Stimulated activated CD4-positive, alpha-beta T cell treated with anti-CD3 and anti-CD28 coated beads, Interleukin-1b, Interleukin-23, amount 100 ng/mL, for 24 hours (primary cell): ENCODE measurements at places on chromosomes 1 and 21.

GRCh38 chr1:181090641-181091126 is 2.2 kb downstream of the IER5 start:
- DNase-seq: no peak

DNA sequence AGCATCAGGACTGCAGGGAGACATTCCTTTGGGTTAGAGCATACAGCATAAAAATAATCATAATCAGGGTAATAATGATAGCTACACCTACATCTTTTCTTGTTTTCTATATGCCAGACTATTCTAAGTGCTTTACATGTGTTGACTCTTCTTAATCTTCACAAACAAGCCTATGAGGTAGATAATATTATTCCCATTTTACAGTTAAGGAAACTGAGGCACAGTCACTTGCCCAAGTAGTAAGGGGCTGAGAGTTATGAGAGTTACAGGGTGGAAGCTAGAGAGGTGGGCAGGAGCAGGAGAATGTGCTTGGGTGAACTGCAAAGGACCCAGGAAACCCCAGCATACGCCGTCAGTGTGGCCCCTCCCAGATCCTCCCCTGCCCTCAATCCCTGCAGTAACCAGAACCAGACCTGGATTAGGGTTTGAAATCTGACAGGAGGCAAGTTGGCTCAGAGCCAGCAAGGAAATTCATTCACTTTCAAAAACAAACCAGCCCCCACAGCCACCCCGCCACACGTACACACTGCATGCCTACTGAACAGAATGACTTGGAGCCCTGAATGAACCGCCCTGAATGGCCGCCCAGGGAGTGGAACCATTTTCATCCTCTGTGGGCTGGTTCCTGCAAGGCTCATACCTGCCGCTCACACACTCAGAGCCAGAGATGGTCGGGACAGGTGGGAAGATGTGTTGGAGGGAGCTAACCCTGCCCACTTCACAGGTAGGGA is 126.1 kb downstream of the TRABD2B start:
- no peak for DNase-seq

DNA sequence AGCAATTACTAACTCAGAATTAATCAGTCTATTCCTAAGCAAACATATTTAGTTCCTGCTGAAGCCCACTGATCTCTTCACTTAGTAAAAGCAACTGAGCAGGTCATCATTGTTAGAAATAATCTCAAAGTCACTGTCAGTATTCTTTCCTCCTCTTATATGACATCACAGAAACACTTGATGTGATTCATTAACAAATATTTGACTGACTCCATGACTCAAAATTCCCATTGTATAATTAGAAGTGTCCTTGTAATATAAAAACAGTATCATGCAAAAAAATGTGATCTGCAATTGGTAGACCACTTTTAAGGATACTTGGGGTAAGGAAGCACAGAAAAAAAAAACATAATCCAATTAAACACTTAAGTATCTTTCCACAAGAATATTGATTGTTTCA is 194.4 kb downstream of the DPYD start:
- no peak for DNase-seq

DNA sequence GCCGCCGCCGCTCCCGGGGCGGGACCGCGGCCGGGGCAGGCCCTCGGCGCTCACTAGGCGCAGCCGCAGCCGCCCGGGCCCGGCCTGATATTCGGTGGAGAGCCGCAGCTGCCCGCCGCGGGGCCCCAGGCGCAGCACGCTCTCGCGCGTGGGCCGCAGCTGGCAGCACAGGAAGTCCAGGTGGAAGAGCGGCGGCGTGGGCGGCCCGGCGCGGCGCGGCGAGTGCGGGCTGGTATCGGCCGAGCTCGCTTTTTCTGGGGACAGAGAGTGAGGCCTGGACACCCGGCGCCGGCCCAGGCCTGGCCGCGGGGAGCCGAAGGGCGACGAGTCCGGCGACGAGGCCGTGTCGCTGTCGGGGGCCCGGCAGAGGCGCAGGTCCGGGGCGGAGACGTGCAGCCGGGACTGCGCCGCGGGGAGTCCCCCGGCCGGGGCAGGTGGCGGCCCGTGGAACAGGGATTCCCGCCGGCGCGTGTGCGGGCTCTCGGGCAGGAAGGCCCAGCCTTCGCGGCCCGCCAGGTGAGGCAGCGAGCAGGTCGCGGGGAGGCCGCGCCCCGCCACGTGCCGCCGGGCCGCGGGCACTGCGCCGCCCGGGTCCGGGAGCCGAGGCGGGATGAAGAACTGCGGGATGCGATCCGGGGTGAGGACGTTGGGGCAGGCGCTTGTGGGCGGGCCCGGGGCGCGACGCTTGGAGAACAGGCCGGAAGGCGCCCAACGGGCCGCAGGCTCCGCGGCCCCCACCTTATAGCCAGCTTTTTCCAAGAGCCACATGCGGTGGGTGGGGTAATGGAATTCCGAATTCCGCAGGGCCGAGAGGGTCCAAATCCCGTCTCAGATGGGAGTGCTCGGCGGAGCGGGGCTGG is 1.2 kb downstream of the C2CD4D start:
- no peak for DNase-seq

GRCh38 chr1:41590331-41590730 is 105.8 kb upstream of the EDN2 start:
- DNase-seq: no peak
